Naive B cell (primary cell): ENCODE measurements at places on chromosomes 5 and 9. TPM values are rescaled to one million over a fixed set of nuclear protein-coding genes. Genes with fewer than 3 reads are reported as not detected.

Gene SLC34A1
- polyA plus RNA-seq: not detected

Gene SLC34A3
- polyA plus RNA-seq: not detected

Gene CRB2
- polyA plus RNA-seq: not detected

Gene GZMA
- 5.0 TPM for polyA plus RNA-seq

Gene PTGES
- not detected for polyA plus RNA-seq

Gene PELO
- 3.6 TPM for polyA plus RNA-seq

Gene PCSK5
- polyA plus RNA-seq: not detected

Gene ADGRD2
- not detected for polyA plus RNA-seq

Gene CTXN3
- polyA plus RNA-seq: not detected

Gene TMEM252
- polyA plus RNA-seq: not detected

Gene FOXI1
- polyA plus RNA-seq: not detected

Gene ZNF658
- polyA plus RNA-seq: 1.2 TPM

Gene PCDHB2
- not detected for polyA plus RNA-seq

Gene LCN10
- 73.8 TPM for polyA plus RNA-seq

Gene PPP2R2B
- not detected for polyA plus RNA-seq

Gene GBA2
- polyA plus RNA-seq: 34.8 TPM

Gene SNCB
- polyA plus RNA-seq: 0.34 TPM

Gene MVB12B
- 2.3 TPM for polyA plus RNA-seq

Gene HTR4
- polyA plus RNA-seq: not detected

Gene CCNJL
- not detected for polyA plus RNA-seq

Gene BTNL9
- 0.13 TPM for polyA plus RNA-seq

Gene KCNT1
- polyA plus RNA-seq: not detected

Gene MARCHF11
- polyA plus RNA-seq: not detected

Gene PCDHGA3
- polyA plus RNA-seq: not detected

Gene GARIN3
- polyA plus RNA-seq: not detected

Gene PAIP2
- 544 TPM for polyA plus RNA-seq

Gene CENPK
- polyA plus RNA-seq: 5.7 TPM

Gene ZBTB43
- polyA plus RNA-seq: 13.6 TPM

Gene NR2F1-AS1
- polyA plus RNA-seq: not detected

Gene SLC6A3
- 0.09 TPM for polyA plus RNA-seq

Gene CTSL
- not detected for polyA plus RNA-seq

Gene MAMDC2
- polyA plus RNA-seq: not detected

Gene SEMA5A
- not detected for polyA plus RNA-seq

Gene HTR1A
- not detected for polyA plus RNA-seq

Gene SLC23A1
- polyA plus RNA-seq: not detected

Gene MELK
- not detected for polyA plus RNA-seq

Gene IFNB1
- polyA plus RNA-seq: not detected

Gene ASPN
- not detected for polyA plus RNA-seq

Gene PDE6A
- not detected for polyA plus RNA-seq

Gene AQP3
- polyA plus RNA-seq: 1.4 TPM

Gene GFI1B
- polyA plus RNA-seq: 1.4 TPM
